ENCODE measurements at places on chromosomes 16 and 17.

DNA sequence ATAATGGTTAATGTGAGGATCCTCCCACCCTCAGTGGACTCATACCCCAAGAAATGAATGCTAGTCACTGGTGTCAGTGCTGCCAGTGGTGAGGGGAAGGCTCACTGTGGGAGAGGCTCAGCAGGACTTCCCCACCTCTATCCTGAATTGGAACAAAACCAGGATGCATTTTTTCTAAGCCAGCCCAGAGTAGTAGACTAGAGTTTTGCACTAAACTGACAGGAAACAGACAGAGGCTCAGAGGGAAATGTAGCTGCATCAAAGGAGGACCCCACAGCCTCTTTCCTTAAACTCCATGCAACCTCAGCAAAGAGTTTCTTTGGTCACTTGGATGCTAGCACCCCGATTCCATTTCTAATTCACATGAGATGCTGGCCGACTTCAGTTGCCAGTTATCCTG is 10.7 kb upstream of the SKAP1 start:
- DNase-seq: no peak

DNA sequence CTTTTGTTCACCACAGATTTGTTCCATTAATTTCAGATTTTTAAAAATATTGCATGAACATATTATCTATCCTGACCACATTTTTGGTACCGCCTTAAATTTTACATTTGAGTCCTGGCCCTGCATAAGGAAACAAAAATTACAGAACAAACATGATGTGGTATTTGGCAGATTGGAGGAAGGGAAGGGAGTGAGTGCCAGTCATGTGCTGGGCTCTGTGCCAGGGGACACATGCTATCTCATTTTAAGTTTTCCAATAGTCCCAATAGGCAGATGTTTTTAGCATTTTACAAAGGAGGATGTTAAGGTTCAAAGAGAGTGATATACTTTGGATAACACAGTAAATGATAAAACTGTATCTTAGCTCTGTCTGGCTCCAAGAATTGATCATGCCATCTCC is 185.1 kb downstream of the CDK5R1 start:
- DNase-seq: no peak

- DNase-seq: no peak
Observed at GRCh38 chr16:53232826-53233529, 178.2 kb downstream of the CHD9 start.

DNA sequence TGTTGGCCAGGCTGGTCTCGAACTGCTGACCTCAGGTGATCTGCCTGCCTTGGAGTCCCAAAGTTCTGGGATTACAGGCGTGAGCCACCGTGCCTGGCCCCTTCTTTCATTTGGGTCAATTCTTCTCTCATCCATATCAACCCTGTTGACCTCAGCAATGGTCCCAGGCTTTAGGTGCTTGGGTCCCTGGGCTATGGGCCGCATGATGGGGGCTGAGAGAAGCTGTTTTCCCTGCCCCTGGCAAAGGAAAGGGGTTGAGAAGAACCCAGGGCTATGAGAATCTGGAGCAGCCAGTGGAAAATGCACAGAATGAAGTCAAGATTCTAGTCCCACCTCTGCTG is 90.2 kb upstream of the TOB1 start:
- DNase-seq: no peak

DNA sequence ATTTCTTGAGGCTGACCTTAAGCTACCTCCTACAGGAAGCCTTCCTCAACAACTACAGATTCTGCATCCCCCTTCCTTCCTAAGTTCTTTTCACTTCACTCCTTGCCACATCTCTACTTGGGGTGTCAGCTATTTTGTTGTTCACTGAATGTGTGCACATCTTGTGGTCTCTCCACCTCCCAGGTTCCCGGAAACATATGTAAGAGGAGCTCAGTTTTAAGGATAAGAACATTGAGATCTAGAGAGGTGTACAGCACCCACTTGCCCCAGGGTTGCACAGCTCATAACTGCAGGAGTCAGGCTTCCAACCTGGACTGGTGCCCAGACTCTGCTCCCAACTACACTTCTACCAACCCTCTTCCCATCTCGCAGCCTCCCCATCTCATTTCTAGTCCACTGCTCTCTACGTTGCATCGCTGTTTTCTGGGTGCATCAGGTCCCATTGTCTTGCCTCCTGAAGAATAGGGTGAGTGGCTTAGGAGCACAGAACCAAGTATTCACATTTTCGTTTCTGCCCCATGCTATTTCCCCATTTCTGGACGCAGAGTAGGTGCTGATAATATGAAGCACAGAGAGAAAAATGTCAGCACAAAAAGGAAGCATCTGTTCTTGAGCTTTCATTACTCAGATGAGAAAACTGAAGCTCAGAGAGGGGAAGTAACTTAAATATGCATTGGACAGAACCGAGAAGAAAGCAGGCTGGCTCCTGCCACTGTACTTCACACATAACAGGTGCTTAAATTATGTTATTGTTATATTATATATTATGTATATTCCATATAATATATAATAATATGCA is 292.0 kb upstream of the CCL2 start:
- no peak for DNase-seq

- DNase-seq: peak; percentile 43
Observed at GRCh38 chr17:83180996-83181481, 101.6 kb downstream of the METRNL start.

DNA sequence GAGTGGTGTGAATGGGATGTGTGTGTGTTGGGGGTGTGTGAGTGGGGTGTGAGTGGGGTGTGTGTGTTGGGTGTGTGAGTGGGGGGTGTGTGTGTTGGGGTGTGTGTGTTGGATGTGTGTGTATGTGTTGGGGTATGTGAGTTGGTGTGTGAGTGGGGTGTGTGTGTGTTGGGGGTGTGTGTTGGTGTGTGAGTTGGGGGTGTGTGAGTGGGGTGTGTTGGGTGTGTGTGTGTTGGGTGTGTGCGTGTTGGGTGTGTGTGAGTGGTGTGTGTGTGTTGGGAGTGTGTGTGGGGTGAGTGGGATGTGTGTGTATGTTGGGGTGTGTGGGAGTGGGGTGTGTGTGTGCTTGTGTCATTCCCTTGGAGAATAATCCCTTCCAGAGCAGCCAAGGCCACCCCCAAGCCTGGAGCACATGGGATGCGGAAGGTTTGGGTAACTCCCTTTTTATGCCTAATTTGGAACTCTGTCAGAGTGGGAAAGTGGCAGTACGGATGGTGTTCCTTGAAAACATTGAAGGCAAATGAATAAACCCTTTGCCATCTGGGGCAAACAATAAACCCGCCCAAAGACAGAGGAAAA is 14.3 kb downstream of the RNF213 start:
- DNase-seq: no peak

- no peak for DNase-seq
Observed at GRCh38 chr16:70592106-70592571, 54.2 kb upstream of the IL34 start.

DNA sequence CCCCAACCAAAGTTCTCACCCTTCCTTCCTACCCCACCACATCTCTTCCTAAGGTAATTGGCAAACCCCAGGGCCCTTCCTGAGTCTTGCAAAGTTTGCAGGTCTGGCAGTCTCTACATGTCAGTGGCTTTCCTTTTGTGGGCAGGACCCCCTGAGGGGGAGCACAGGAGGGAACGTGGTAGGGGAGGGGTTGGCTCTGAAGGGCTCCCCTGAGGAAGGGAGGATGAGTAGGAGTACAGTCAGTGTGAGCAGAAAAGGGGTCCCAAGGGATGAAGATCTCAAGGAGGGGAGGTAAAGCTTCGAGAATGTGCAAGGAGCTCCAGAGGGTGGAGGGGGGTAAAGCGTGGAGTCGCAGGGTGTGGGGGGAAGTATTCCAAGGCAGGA is 206.9 kb downstream of the RAB11FIP4 start:
- DNase-seq: no peak

DNA sequence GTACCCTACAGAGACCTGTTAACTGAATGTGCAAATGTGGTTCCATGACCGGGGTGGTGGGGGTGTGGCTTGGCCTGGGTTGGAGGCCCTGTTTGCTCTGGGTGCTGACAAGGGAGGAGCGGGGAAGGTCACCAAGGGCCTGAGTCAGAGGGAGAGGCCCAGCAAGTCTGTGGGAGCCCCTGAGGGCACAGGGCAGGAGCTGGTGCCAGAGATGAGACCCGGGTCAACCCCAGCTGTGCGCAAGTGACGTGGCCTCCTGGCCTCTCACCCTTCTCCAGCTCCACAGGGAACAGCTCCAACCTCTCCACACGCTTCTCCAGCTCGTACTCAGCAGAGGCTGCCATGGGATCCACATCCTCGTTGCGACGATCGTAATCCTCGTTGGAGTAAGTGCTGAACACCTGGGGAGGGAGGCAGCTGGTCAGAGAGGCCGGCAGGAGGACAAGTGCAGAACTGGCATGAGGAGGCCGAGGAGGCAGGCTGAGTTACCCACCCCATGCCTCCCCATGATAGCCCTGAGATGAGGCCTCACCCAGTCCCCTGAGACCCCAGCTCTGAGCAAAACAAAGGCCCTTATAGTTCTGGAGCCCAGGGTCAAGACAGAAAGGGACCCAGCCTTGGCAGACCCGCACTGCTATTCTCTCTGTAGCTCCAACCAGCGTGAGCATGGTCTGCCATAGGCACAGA is 5.5 kb downstream of the PPP1R9B start:
- no peak for DNase-seq

DNA sequence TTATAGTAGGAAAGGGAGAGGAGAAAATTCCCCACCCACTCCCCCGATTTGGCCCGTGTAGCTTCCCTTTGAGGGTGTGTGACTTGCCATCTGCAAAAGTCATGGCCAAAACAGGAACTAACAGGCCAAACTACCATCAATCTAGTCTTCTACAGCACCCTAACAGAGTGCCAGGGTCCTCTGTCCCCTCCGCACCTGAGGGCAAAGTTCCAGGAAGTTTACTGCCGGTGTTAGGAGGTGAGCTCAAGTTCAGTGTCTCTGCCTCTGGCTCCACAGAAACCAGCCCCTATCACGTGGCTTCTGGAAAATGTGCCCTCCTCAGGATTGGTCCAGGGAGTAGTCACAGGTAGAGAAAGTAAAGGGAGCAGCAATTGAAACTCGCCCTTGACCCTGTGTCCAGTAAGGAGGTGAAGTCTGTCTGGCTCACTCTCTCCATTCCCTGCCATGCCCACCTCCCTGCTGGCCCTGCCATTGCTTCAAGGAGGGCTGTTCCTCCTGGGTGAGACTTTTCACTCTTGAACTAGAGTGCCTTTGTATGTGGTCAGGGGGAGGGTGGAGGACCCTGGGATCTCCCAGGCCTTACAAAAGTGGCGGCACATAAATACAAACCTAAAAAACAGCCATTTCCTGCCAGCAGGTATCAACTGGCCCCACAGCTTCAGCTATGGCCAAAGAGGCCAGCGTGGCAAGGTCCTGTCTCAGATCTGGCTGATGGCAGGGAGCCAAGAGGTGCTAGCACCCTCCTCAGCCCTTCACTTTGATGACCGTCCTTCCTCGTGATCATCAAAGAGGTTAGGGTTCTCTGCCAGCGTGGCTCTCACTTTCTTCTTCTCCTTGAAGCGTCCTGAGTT is 5.3 kb downstream of the PRR15L start:
- DNase-seq: no peak

- DNase-seq: no peak
Observed at GRCh38 chr17:17264430-17264829, 16.6 kb downstream of the COPS3 start.

DNA sequence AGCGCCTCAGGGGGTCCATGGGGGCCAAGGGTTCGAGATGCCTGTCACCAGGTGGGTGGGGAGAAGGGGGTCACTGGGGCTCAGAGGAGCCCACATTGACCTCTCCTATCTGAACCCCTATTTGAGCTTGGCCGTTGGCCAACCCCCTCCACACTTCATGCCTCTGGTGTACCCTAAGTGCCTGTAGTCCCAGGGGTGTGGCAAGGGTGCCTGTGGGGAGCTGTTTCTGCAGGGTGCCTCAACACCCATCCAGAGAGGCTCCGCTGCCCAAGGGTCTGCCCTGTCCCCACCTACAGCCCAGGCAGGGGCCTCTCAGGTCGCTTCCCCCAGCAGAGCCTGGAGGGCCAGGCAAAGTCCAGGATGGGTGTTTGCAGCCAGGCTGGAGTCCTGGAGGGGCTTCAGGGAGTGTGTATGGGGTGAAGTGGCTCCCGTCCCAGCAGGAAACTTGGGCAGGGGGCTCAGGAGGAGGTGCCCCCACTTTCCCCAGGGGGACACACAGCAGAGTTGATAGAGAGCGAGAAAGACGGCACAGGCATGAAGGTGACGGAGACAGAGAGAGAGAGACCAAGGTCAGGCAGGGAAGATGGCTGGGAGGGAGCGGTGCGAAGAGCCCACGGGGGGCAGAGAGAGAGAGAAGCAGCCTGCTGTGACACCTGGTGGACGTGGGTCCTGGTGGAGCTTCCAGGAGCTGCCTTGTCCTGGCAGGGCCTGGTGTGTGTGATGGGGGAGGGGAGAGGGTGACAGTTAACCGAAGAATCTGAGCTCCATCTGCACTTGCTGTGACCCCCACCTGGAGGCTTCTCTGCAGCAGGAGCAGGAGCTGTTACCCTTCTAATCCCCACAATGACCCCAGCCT is at the start of gene SEPTIN12:
Gene SEPTIN12 (minus strand): TSS at position 719 of the 856 bp plus-strand sequence. CDS start 700 bp downstream, at position 19.
- no peak for DNase-seq

DNA sequence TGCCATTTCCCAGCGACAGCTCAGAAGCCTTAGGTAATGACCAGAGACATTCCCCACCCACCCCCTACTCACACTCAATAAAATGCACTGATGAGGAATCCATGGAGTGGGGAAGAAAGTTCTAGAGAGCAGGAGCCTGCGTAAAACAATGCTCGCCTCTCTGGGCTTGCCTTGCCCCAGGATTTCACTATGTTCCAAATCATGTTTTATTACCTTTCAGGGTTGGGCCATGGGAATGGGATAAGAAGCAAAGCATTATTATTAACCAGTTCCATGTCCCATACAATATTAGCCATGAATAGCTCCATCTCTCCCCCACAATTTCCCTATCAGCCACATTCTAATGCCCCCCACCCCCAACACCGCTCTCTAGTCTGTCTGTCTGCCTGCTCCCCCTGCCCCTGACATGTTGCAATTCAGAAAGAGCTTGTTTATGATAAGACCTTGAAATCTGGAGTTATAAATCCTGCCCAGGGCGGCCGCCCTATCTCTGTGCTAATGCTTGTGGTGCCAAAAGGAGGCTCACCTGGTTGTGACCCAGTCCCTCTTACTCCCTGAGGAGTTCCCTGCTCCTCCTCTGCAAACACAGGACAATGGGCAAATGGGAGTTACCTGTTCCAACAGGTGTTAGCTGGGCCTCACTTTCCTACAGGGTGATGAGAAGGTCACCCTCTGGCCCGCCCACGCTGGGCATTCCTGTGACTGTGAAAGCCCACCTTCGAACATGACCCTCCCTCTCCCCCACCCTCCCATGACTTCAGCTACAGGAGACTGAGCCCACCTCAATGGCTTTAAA is 28.0 kb upstream of the DDX52 start:
- DNase-seq: no peak

GRCh38 chr17:51743477-51743876 is 415.0 kb downstream of the CA10 start:
- DNase-seq: no peak

- peak; percentile 51 for DNase-seq
Observed at GRCh38 chr17:63973930-63974593, 1.3 kb upstream of the SCN4A start.

- DNase-seq: peak; percentile 91
Observed at GRCh38 chr17:48023400-48024148, 14.0 kb downstream of the COPZ2 start.

GRCh38 chr17:66952031-66952524 is 12.4 kb upstream of the CACNG4 start:
- DNase-seq: peak; percentile 92
